ENCODE measurements at places on chromosomes 3 and 15.
A peak's percentile ranks its signal among the peaks of the same experiment; 100 is the strongest.

DNA sequence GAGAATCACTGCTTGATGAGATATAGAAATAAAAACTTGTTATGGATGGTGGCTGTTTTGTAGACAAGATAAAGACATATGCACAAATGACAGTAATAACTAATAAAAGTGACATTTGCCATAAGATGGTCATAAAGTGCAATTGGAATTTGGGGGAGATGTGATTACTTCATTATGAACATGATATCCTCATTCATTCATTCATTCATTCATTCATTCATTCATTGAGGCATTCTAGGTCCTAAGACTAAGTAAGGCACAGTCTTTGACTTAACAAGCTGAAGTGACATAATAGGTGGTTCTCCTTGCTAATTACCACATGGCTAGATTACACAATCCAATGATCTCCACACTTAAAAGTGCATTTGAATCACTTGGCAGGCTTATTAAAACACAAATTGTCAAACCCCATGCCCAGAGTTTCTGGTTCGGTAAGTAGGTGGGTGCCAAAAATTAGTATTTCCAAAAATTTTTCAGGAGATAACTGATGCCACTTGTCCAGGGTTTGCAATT lies 18.9 kb downstream of the RAP2B start:
- no peak for DNase-seq

DNA sequence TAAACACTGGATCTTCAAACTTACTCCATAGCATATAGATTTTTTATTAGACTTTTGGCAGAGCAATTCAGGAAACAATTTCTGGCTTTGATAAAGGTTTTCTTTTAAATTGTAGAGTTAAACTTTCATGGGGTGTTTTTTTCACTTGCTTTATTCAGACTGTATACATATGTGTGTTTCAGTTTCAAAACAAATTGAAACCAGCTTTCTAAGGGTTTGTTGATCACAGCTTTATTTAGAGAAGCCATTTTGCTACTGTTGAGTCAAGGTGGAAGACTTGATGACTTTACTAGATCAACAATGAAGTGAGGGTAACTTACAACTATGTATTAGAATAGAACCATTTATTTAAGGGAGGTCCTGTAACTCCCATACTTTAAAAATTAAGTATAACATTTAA lies 6.2 kb downstream of the UBE2E1 start:
- no peak for DNase-seq

DNA sequence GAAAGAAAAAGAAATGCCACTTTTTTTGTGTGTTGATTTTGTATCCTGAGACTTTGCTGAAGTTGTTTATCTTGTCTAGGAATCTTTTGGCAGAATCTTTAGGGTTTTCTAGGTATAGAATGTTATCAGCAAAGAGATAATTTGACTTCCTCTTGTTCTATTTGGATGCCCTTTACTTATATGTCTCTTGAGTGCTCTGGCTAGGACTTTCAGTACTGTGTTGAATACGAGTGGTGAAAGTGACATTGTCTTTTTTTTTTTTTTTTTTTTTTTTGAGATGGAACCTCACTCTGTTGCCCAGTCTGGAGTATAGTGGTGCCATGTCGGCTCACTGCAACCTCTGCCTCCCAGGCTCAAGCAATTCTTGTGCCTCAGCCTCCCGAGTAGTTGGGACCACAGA lies 64.7 kb upstream of the NPHP3 start:
- DNase-seq: no peak

- DNase-seq: peak; percentile 30
Observed at GRCh38 chr15:101201411-101202174, 50.3 kb downstream of the CHSY1 start.

DNA sequence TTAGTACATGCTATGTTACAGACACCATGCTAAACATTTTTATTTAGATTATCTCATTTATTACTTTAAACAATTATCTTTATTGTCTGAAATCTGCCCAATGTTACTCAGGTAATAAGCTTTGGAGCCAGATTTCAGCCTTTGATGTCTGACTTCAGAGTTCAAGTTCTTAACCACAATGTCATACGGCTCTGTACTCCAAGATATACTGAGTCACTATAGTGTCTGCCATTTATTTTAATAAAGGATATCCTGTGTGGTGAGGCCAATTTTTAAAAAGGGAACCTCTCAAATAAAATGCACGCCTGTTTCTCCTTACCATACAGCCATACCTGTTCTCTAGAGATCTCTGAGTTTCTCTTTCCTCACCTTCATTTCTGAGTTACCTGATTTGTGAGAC lies 193.1 kb downstream of the EPHA3 start:
- DNase-seq: no peak

DNA sequence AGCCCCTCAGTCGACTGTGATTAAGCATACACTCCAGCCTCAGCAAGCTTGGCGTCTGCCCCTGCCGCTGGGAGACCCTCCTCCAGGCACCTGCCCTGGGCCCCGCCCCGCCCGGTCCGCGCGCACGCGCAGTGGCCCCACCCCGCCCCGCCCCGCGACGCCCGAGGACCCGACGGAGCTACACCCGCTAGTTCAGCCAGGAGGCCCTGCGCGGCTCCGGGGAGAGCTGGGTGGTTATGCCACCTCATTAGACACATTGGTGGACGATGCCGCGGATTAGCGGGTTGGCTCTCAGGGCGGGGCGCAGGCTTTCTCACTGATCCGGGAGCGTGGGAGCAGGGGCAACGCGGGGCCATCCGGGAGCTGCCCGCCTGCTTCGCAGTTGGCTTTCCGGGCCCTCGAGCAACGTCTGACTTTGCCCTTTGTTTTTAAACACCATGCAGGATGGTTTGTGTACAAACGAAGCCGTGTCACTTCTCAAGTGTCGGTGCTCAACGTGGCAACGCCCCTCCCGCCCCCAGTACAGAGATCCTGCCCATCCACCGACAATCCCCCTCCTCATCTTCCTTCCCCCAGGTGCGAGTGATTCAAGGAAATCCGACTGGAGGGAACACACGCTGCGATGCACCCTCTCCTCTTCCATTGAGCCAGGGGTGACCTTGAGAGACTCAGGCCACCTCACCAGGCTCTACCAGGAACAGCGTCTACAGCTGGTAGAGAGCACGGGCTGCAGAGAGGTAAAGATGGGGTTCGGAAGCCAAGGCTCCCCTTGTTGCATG lies 109.3 kb downstream of the SHQ1 start:
- DNase-seq: no peak

- no peak for DNase-seq
Observed at GRCh38 chr3:12907729-12908128, 66.4 kb upstream of the RPL32 start.

DNA sequence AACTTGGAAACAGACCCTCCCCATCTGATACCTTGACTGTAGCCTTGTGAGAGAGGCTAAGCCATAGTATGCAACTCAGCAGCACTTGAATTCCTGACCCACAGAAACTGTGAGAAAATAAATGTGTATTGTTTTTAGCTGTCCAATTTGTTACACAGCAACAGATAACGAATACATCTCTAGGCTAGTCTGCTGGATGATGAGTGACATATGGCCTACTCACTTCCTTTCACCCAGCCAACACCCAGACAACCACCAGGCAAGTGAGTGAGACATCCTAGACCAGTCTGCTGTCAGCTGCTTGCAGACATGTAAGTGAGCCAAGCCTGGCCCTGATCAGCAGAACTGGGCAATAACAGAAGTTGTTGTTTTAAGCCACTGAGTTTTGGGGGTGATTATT lies 19.2 kb upstream of the SMAD6 start:
- DNase-seq: no peak

- DNase-seq: no peak
Observed at GRCh38 chr3:4856986-4857385, 122.3 kb upstream of the BHLHE40 start.

GRCh38 chr3:194537732-194538247 lies 51.0 kb upstream of the ATP13A3 start:
- DNase-seq: peak; percentile 32

DNA sequence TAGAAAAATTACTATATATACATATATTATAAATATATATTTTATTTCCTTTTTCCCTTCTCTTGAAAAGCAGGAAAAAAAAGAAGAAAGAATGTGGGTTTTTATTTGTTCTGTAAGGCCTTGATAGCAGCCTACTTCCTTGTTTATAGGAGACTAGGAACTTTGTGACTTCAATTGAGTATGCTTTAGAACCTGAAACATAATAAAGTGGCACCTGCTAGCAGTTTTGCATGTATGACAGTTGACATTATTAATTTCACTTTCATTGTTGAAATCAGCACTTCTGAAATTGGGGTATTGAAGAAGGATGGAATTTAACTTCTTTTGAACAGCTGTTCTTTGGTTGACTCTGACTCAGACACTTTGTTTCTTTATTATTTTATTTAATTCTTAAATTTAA lies 56.9 kb downstream of the GLCE start:
- no peak for DNase-seq

DNA sequence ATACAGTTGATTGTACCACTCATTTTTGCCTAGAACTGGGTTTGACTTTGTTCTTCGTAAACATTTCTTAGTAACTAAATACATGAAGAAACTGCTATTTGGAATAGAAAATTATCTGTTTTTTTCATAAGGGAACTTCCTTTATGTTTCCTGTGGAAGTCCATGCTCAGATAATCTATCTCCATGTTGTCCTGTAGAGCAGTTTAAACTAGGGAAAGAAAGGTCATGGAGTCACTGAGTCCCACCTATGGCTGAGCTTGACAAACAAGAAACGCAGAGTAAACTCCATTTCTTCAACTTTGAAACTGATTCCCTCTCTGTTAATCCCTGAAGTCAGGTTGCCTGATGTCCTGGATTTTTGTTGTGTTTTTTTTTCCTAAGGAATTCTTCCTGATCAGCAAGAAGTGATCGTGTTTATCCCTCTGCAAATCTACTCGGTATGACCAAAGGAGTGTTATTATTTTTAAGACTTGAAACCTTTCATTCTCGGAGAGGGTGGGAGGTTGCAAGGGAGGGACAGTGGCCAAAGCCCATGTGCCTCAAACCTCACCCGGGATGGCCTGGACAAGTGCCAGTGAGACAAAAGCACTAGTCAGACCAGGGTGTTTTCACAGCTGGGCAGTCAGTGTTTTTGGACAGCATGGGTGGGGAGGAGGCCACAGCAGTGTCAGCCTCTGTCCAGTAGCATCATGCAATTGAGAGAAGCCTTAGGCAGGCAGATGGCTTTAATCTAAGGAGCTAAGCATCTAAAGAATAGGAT lies 129.8 kb upstream of the PHLDB2 start:
- no peak for DNase-seq

DNA sequence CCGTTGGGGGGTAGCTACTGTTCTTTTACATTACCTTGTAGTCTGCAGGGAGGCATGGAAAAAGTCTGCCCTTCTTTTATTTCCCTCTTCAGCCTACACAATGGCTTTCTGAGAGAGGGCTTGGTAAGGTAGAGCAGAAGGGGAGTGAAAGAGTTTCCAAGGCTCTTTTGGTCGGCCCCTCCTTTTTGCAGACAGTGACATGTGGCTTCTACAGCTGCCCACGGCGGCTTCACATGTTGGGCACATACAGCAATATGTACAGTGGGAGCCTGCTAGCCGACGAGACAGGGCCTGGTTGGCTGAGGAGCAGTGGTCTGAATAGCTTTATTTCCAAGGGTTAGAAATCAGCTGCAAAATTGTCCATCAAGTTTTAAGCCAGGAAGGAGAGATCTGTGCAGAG lies 4.0 kb downstream of the INAFM2 start:
- DNase-seq: no peak

DNA sequence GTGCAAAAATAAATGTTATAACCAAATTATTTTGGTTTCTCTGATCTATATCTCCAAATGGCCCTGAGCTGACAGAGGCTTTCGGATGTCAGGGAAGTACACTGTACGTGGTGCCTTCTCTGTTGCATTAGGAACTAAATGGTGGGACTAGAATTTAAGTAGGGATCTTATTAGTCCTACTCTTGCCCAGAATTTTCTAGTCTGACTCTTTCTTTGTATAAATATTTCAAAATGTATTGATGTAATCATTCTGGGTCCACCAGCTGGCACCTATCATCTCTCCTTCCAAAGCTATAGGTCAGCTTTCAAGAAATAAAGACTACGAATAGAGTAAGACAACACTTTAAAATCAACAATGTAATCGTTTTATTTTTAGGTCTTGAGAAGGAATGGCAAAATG lies 22.3 kb upstream of the MLF1 start:
- no peak for DNase-seq

- DNase-seq: no peak
Observed at GRCh38 chr15:29988701-29989100, 94.1 kb upstream of the GOLGA8J start.

GRCh38 chr15:36897834-36898233 lies 202.5 kb downstream of the MEIS2 start:
- DNase-seq: no peak

DNA sequence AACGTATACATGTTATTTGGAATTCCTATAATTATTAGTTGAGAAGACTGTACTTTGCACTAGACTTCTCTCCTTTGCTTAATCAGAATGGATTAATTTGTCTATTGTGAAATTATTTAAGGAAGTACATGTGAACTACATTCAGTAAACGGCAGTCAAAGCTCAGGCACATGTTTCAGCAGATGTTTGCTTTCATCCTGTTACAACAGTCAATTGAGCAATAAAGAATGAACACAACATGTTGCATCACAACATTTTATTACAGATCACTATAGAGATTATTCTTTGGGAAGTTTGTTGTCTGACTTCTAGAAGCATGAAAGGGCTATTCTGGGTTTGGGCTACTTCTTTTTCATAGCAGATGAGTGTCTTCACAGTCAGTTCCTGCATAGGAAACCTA lies 39.2 kb downstream of the RAB27A start:
- no peak for DNase-seq

- no peak for DNase-seq
Observed at GRCh38 chr15:89993349-89993748, 7.8 kb upstream of the ZNF710 start.

DNA sequence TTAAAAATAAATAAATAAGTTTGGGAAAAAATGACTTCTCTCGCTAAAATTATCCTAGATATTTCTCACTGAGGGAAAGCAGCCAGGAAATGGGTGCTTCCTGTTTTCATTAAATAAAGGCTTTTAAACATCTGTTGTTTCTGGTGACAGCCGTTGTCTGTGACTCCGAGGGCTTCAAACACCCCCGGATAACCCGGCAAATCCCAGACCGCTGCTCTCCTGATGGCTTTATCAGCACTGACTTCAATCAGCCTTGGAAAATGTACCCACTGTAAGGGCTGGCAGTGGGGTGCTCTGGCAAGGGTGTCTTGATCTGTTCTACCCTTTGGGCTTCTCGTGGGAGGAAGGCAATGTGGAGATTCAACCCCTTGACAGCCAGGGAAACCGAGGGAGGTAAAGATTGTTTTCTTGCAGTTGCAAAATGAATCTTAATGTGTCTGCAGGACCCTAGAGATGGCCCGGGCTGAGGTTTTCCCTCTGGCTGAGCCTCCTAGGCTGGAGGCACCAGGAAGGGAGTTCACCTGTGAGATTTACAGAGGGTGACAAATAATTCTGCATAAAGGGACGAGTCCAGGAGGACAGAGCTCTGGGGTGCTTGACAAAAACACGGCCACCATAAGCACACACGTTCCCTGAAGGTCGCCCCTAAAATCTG lies 33.6 kb upstream of the SEC13 start:
- DNase-seq: no peak

DNA sequence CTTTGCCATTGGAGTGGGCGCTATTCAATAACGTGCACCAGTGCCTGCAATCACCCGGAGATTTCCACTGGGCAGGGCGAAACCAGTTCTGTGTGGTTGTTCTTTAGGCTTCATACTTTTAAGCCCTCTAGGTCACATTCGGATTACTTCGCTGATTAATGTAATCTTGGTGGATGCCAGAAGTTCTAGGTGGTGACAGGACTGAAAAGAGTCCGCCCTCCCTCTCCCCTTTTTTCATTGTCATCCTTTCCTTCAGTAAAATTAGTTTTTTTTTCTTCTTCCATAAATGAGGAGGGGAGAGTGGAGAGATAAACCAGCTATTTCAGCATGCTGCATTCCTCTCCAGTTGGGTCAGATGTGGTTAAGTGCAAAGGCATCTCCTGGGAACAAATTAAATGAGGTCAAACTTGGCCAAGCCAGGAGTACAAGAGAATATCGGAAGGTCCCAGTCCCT lies 2.3 kb upstream of the SLC2A2 start:
- DNase-seq: no peak
